ENCODE measurements at places on chromosomes 2 and 18.
A peak's percentile ranks its signal among the peaks of the same experiment; 100 is the strongest.

- no peak for DNase-seq
Observed at GRCh38 chr18:67783196-67783946, 266.9 kb upstream of the DSEL start.

- peak; percentile 84 for DNase-seq
Observed at GRCh38 chr2:219507581-219508443, 6.5 kb upstream of the ASIC4 start.

- no peak for DNase-seq
Observed at GRCh38 chr2:71066856-71067255, 1.6 kb upstream of the NAGK start.

- no peak for DNase-seq
Observed at GRCh38 chr2:219172231-219173154, 2.7 kb upstream of the SLC23A3 start.

GRCh38 chr2:84375020-84375419, 84.1 kb downstream of the SUCLG1 start:
- DNase-seq: no peak

DNA sequence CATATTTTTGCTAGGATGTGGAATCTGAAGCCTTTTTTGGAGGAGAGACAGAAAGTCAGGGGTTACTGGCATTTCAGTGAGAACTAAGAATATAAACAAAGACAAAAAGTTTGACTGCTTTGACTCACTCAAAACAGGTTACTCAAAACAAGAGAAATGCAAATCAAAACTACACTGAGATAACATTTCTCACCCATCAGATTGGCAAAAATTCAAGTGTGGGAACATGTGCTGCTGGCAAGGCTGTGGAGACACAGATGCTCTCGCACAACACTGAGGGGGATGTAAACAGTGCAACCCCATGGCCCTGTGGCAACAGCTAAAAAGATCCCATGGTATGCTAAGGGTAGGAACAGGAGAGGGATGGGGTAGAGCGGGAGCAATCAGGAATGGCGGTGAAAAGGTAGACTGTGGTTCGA, 86.6 kb downstream of the DTNB start:
- DNase-seq: no peak

GRCh38 chr2:234494361-234495250, 2.3 kb downstream of the ARL4C start:
- DNase-seq: peak; percentile 41

DNA sequence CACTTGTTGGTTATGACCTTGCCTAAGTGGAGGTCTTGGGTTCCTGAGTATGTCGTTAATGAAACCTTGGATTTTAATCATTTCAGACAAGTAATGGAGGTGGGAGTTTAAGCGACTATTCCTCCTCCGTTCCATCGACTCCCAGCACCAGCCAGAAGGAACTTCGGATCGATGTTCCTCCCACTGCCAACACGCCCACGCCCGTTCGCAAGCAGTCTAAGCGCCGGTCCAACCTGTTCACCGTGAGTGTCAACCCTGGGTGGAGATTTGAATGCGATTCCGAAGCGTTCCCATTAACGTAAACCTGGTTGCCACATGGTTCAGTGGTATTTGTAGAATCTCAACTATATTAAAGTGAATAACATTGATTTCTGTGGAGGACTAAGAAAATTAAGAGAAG, 305.4 kb downstream of the AGAP1 start:
- no peak for DNase-seq

DNA sequence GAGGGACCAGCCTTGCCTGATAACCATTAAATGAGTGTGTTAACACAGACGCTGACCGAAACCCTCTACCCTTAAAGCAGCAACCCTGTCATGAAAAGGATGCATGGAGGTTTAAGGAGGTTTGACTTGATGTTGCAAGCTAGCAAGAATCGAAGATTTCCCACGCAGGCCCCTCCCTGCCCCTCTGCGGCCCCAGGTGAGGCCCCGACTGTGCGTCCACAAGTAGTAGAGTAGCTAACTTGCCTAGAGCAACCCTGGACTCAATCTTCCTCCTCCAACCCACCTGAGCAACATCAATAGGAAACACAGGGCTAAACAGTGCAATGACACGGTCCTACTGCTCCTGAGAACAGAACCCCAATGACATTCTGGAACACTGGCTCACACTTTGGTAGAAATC, 150.1 kb downstream of the COL4A4 start:
- DNase-seq: no peak

- no peak for DNase-seq
Observed at GRCh38 chr2:69077252-69077950, 64.4 kb downstream of the ANTXR1 start.

GRCh38 chr18:62324181-62324828, 805 bp upstream of the TNFRSF11A start:
- DNase-seq: no peak

- DNase-seq: no peak
Observed at GRCh38 chr2:96315400-96316071, 9.6 kb upstream of the ITPRIPL1 start.

DNA sequence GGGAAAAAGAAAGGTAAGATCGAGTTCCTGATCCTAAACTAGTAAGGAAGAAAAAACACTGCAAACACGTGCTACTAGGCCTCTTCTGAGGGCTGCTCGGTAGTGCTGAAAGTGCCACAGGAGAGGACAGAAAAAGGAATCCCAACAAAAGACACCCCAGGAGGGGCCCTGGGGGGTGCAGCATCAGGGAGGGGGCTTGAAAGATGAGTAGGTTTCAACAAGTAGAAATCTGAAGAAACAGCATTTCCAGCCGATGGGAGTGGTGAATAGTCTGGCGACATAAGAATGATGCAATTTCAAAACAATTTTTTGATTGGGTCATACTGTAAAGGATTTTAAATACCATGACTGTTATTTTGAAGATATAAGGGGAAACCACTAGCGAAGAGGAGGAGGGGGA, 98.6 kb downstream of the NOL10 start:
- DNase-seq: no peak

DNA sequence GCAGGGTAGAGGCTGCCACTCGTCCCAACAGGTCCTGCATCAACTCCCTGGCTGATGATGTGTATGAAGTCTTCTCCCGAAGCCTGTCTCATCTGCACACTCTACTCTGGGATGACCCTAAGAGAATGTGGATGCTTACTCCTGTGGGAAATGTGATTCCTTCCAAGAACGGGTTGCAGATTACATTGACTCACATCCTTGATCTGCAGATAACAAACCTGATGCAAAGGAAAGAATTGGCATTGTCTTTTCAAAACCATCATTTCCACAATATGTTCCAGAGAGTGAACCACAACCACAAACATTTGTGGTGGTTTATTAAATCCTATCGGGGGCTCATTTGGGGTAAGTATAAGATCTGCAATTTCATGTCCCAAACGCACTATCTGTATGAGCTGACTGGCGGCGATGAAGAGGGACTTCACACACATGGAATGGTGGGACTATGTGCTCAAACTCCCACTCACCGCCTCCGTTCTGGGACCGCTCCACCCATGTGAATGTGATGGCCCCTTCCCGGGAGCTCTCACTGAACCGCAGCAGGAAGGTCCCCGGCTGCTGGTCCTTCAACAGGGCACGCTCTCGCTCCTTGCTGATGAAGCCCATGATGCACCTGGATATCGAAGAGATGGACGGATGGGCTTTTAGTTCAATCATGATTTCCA, 35.5 kb downstream of the STAT1 start:
- DNase-seq: no peak

DNA sequence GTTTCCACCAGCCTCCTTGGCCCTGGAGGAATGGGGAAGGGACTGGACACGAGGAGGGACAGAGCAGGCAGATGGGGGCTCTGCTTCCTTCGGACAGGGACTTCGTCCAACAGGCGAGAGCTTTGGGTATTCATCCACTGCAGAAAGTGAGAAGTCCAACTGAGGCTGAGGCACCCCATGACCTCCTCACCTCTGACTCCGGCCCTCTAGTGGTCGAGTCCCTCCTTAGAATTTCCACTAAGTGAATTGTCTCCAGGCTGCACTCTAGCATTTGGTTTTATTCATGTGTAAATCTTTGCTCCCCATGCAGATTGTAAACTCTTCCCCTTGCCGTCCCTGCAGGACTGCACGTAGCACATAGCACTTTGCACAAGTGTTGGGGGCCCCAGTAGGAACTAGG, 75.6 kb downstream of the TMEM247 start:
- DNase-seq: peak; percentile 26

GRCh38 chr2:3242747-3243369, 134.8 kb downstream of the EIPR1 start:
- no peak for DNase-seq

DNA sequence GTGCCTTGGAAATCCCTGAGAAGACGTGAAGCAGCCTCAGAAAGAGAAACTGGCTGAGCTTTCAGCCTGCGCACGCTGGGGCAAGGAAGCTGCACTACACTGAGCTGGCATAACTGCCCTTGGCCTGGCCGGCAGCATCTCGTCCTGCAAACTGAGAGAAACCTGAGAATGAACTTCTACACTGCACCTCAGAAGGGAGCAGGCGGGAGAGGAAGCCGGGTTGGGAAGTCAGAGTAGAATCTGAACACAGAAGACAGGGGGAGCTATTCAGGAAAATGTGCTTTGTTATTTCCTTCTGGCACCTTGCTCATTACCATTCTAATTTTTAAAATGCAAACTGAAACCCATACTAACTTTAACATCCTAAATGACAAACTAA, 70.9 kb downstream of the ZEB2 start:
- DNase-seq: no peak

Measured in NCI-H82 (cell line).